ENCODE measurements at places on chromosomes 3 and 15.

DNA sequence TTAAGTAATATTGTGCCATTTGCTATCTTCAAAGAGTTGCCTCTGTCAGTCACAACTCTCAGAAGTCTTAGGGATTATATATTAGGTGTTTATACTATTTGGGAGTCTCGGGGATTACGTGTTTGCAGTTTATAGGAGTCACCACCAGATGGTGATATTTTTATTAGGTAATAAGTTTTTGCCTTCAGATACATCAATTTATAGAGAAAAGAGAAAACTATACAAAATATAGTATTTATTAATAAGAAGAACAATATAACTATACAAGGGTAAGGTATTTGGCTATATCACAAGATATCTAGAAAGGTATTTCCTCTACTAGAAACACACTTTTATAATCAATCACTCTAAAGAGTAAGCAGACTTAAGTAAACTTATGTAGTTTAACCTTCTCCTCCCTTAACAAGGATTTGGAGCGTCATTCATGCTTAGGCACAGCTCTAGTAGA, 10.7 kb upstream of the DHX36 start:
- no peak for DNase-seq

GRCh38 chr15:65857718-65858402, 11.4 kb upstream of the RAB11A start:
- no peak for DNase-seq

DNA sequence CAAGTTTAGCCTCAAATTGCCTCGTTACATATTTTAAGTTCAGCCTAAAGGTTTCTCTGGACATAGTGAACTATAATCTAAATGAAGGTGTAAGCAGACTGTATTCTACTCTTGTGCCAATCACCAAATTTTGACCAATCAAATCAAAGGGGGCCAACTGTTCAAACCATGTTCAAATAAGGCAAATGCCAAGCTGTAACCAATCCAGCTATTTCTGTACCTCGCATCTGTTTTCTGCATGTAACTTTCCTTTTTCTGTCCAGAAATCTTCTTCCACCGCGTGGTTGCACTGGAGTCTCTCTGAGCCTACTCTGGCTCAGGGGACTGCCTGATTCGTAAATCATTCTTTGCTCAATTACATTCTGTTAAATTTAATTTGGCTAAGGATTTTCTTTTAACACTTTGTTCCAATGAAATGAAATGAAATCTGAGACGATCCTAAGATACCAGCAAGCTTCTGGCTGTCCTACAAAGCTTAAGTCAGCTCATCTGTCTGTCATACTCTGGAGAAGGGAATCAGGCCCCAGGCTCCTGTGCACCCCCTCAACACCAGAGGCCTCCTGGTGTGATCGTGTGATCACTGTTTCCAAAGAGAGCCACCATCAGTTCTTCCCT, 53.2 kb upstream of the ZNF148 start:
- DNase-seq, result no peak

DNA sequence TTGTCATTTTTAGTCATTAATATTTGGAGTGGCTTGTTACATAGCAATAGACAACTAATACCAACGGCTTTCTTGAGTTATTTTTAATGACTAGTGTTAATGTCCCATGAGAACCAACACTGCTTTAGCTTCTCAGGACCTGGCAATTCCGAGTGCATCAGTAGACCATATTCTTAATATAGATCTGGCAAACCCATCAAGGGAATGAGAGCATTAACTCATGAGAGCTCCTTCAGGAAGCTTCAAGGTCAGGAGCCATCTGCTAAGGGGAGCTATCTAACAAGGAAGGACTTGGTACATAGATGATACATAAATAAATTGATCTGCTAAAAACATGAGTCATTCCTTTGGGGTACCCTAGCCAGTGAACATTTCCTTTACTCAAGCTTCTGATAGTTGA, 122.6 kb upstream of the EPHA3 start:
- no peak for DNase-seq

- DNase-seq, result no peak
Observed at GRCh38 chr3:26425076-26425475, 197.5 kb upstream of the LRRC3B start.

GRCh38 chr3:12963231-12963896, 109.9 kb downstream of the IQSEC1 start:
- no peak for DNase-seq

DNA sequence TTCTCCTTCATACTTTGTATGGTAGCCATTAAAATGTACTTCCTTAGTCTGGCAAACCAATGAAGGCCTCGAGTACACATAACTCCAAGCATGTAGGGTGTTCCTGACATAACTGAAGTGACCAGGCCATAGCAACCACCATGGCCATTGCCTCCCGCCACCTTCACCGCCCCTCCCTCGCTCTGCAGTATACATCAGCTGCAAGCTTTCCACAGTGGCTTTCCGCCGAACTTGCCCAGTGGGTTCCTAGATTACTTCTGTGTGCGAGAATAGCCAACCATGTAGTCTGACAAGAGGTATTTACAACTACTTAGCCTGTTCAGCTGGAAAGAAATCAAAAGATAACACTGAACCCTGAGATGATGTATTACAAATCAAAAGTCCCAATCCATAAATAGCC, 3.4 kb upstream of the CTNNB1 start:
- DNase-seq, result no peak

GRCh38 chr3:144241404-144241803, 269.8 kb downstream of the DIPK2A start:
- DNase-seq, result no peak

GRCh38 chr3:160927620-160928019, 171.6 kb downstream of the PPM1L start:
- no peak for DNase-seq

DNA sequence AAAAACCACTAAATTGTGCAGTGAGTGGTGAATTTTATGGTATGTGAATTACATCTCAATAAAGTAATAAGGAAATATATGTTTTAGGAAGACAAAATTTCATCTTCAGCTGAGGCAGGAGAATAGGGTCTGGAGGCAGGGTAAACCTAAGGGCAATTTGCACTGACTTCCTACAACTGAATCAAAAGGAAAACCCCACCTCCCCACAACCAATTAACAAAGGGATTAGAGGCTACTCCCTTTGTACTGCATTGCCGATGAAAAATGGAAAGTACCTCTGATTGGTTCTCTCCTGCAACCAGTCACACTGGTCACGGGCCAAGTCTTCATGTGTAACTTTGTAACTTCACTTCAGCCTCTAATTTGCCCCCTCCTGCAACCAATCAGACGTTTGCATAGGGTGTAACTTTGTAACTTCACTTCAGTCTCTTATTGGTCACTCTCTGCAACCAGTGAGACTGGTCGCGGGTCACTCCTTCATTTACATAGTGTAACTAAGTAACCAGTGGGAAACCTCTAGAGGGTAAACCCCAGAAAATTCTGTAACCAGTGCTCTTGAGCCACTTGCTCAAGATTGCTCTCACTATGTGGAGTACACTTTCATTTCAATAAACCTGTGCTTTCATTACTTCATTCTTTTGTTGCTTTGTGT, 244.5 kb downstream of the CNTN4 start:
- no peak for DNase-seq

DNA sequence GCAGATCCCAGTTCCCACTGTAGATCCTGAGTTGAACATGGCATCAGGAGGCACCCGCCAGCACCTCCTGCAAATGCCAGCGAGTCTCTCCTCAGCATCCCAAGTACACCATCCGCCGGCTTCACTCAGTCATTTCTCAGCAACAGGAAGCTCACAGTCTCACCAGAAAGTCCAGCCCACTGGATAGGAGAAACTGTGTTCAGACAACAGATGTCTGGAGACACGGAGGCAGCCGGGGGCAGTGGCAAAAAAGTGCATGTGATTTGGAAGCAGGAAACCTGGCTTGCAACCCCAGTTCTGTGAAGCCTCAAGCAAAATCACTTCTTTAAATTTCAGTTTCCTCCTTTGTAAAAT, 68.7 kb downstream of the SRGAP3 start:
- DNase-seq, result no peak

DNA sequence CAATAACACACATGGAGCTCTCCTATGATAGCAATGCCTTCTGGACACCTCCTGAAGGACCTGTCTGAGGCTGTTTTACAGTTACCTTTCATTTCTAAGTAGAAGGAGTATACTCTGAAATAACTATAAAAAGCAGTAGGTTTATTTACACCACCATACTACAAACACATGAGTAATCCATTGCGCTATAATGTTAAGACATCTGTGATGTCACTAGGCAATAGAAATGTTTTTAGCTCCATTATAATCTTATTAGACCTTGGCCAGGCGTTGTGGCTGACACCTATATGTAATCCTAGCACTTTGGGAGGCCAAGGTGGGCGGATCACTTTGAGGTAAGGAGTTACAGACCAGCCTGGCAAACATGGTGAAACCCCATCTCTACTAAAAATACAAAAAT, 24.7 kb downstream of the PXK start:
- no peak for DNase-seq

- DNase-seq, result no peak
Observed at GRCh38 chr15:62782071-62782841, 260.3 kb upstream of the TPM1 start.
